ENCODE measurements at places on chromosomes 13 and 19.

DNA sequence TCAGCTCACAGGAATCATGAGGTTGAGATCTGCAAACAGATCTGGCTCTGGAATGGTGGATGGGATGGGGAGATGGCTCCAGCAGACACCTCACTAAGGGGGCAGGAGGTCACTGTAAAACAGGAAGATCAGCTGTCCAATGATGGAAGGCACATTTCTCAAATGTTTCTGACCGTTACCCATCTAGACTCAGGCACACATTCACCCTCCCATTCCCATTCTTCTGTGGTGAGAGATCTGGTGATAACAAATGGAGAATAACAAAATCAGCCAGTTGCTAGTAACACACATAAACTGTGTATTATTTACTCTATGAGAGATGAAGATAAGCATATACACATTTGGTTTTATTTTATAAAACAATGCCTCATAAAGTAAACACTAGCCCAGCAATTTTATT, 235.9 kb downstream of the TSHZ3 start:
- no peak for DNase-seq

DNA sequence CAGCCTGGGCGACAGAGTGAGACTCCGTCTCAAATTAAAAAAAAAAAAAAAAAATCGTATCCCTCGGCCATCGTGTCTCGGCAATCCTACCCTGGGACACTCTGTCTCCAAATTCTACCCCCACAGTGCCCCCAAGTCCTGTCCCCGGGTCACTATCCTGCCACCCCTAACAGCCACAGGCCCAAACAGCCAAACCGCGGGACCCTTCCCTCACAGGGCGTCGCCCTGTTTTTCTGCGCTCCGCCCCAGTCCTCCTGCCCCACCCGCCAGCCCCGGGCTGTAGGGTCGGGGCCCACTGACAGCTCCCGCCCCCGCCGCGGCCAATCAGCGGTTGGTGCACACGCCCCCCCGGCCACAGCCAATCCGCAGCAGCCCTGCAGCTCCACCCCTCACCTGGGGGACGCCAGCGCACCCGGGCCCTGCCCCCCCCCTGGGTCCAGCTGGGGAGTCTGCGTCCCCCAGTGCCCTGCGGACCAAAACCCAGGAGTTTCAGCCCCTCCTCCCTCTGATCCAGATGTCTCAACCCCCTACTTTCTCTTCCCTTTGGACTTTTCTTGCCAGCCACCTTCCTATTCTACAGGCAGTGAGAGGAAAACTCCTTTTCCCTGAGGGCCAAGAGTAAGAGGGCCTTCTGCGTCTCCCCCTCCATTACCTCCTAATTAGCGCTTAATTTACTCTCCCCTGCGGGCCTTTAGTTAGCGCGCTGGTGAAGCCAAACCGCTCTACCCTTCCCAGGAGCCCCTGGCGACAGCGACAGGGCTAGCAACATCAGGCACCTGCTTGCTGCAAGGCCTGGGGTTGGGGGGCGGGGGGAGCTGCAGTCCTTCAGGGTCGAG, 1.5 kb upstream of the BCAT2 start:
- DNase-seq: peak; percentile 80

DNA sequence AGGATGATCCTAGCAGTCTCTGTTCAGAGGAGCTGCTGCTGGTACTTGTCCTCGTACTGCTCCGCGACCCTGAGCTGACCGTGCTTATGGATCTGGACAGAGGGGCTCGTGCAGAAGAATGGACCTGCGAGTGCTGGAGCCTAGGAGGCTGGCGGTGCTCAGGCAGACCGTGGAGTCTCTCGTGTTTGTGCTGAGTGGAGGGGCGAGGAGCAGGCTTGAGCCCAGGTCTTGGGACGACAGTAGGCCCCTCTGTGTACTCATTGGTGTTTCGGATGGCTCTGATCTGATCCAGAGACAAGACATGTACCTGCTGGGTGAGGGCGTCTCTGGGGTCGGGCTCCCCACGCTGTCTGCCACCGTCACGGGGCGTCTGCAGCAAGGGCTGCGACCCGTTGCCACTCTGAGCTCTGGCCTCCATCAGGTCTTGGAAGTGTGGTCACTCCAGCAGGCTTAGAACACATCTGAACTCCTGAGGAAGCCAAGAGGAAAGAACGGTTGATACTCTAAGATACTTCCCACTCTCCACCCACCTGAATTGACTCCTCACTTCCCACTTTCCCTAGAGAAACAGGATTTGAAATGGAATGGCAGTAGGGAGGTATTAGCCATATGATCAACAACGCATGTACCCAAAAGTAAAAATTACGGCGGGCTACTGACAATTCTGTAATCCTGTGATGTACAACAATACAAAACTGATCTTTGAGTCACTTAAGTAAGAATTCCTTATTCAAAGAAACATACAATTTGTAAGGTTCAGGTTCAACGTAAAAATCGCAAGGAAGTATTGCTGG, 3.4 kb downstream of the SPRY2 start:
- no peak for DNase-seq

GRCh38 chr13:105345730-105346129, 1189.7 kb downstream of the EFNB2 start:
- no peak for DNase-seq

GRCh38 chr13:30731361-30732045, 3.8 kb upstream of the ALOX5AP start:
- DNase-seq: no peak

GRCh38 chr13:25267715-25268114, 19.6 kb downstream of the MTMR6 start:
- no peak for DNase-seq

GRCh38 chr13:80605716-80606115, 264.8 kb upstream of the SPRY2 start:
- DNase-seq: no peak

- no peak for DNase-seq
Observed at GRCh38 chr13:105929505-105929904, 606.0 kb downstream of the EFNB2 start.

DNA sequence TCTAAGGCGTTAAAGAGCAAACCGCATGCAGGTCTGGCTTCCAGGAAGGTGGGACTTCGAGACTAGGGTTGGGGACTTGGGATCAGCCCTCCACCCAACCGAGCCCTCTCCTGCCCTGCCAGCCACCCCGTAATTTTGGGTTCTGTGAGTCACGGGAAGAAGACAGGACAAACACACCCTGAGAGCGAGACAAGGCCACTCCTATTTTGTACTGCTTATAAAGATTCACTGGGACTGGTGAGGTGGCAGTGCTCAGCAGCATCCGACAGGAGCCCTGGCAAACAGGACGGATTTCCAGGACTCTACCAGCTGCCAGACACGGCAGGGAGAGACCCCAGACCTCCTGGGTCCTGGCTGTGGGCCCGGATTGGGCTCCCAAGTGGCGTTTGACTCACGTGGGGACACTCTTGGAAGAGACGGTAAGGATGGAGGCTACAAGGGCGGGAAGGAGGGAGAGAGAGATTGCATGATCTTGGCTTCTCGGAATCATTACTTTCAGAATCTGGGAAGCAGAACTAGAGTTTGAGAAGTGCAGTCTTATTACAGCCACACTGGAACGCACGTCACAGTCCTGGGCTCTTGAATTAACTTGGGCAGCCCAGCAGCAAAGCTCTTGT, at the start of gene C5AR2:
C5AR2 (plus strand) TSS at position 245 of the 617 bp plus-strand sequence. CDS start 8,625 bp downstream, outside the sequence.
- no peak for DNase-seq

- DNase-seq: no peak
Observed at GRCh38 chr13:113427562-113428468, 25.5 kb downstream of the ADPRHL1 start.

GRCh38 chr19:37114001-37114400, 35.8 kb downstream of the ZNF420 start:
- DNase-seq: no peak

GRCh38 chr13:53327680-53328315, 299.2 kb downstream of the OLFM4 start:
- DNase-seq: no peak

DNA sequence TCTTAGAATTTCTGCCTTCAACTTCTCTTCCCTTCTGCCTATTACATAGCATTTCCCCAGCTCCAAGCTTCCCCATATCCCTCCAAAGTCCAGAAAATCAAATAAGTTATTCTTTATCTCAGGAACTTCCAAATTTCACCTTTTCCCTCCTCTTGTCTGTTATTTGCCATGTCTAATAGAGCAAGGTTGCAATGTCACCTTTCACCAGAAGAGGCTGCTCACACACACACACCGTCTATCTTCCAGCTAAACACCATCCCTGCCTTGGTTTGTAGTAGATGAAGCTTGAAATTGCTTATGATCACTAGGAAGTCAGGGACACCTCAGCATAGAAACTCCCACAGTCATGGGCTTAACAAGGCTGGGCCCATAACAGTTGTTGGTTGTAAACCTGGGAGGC, 48.4 kb downstream of the ZNRF4 start:
- no peak for DNase-seq

DNA sequence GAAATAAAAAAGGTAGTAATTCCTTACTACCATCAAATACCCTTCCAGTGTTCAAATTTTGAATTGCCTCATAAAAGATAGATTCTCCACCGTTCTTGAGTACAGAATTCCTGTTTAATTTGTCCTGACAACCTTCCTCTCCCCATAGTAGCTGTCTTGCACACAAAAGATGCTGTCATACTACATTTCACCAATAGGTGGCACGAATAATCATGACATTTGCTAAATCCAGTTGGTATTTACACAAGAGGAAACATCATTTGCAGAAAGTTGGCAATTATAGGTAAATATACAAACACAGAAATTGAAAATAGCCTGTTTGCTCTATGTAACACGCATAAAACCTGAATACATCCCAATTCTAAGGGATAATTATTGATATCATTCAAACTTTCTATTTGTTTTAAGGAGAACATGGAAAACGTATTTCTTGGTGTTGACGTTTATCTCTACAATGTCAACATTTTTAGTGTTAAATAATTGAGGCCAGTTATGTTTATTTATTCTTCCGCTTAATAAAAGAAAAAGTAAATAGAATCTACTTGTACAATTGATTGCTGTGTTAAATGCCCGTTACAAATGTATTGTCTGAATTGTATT, 58.3 kb upstream of the CLDN10 start:
- peak; percentile 44 for DNase-seq

DNA sequence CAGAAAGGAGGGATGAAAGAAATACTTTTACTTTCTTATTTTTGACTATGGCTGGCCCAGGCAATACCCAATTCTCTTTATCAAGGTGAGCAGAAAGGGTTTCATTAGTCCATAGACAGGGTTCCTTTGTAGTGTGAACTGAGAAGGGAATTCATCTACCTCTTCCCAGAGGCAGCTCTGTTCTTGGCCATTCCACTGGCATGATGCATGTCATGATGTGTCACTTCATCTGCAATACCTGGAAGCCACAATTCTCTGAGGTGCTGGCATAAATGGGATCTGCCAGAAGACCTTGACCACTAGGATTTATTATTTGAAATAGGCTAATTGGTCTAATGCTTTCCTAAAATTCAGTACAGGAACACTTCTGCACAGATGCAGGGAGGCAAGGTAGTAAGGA, 542.8 kb downstream of the RFC3 start:
- DNase-seq: no peak

GRCh38 chr13:41751734-41752445, 209.0 kb downstream of the VWA8 start:
- DNase-seq: no peak

DNA sequence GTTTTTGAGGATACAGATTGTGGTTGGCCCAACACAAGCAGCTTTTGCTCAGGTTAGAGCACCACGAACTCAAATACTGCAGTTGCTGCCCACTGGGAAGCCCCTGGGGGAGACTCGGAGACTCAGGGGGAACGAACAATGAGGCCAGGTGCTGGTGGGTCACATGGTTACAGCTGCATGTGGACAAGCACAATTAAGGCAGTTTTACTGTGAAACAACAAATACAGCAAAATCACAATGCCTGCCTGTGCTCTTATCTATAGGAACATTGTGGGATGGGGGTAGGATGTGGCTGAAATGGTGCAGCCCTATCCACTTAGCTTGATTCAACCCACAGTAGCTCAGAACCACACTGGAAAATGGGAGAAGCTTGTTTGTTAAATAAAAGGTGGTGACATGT, 119.7 kb upstream of the SPATA13 start:
- DNase-seq: no peak

DNA sequence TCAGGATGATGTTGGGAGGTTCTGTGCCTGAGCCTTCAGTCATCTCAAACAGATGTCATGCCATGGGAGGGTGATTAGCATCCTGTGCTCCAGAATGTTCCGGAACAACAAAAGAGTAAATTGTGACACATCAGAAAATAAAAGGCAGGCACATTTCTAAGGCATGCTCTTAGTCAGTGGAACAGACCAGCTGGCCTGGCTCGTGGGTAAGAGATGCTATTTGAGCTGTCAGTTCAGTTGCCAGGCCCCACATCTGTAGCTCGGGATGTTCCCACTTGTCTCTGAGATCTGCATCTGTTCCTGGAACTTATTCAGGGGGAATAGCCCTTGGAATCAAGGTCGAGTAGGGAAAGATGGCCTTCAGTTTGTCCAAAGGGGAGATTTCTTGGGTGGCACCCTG, 26.0 kb downstream of the OLFM4 start:
- no peak for DNase-seq

DNA sequence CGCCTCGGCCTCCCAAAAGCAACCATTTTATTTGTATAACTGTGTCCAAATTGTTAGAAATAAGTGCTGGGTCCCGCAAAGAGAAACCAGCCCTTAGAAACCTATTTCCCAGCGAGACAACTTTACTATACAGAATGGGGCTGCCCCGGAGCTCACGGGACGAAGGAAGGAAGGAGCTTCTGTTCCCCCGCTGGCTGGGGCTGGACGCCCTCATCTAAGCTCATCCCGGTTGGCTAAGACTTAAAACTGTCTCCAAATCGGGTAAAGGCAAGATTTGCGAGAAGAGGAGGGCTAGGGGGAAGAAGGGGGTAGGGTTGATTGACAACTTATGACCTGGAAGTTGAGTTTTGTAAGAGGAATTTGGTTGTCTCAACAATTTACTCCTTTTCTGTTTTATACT, 12.3 kb upstream of the BSG start:
- no peak for DNase-seq

DNA sequence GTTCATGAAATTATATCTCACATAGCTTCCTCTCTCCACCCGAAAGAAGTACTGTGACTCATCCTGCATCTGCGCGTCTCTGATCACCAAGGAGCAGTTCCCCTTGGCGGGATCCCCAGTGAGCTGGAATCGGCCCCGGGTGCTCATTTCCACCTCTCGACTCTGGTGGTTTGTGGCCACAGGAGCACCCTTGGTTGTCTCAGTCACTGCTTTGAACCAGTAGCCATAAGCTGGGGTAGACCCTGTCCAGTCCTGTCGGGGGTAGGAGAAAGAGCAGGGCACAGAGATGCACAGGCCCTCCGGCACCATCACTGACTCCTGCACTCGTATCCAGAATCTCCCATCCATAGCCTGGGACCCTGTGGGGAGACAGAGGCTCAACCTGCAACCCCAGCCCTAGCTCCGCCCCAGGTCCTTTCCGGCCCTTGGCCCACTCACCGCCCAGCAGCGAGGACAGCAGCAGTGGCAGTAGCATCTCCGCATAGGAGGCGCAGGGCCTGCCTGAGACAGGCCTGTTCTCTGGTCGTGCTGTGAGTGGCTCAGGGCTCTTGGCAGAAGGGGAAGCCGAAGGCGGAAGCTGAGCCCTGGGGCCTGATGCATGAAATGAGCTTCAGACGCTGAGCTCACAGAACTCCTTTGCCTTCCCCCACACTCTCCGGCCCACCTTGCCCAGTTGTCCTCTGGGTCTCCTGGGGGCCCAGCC, at the start of gene SIGLEC10:
SIGLEC10 (minus strand) TSS at position 536 of the 703 bp plus-strand sequence; CDS start at position 475, 61 bp downstream.
- DNase-seq: no peak

GRCh38 chr13:28716511-28716910, 2.3 kb downstream of the SLC46A3 start:
- no peak for DNase-seq

GRCh38 chr13:60492187-60492586, 95.2 kb downstream of the TDRD3 start:
- DNase-seq: no peak

GRCh38 chr19:3454656-3455392, 25.5 kb downstream of the SMIM24 start:
- DNase-seq: no peak

GRCh38 chr19:18954094-18954493, 13.1 kb upstream of the HOMER3 start:
- no peak for DNase-seq
